ENCODE measurements at places on chromosomes 5 and 9. TPM values are rescaled to one million over a fixed set of nuclear protein-coding genes. Genes with fewer than 3 reads are reported as not detected.

DNA sequence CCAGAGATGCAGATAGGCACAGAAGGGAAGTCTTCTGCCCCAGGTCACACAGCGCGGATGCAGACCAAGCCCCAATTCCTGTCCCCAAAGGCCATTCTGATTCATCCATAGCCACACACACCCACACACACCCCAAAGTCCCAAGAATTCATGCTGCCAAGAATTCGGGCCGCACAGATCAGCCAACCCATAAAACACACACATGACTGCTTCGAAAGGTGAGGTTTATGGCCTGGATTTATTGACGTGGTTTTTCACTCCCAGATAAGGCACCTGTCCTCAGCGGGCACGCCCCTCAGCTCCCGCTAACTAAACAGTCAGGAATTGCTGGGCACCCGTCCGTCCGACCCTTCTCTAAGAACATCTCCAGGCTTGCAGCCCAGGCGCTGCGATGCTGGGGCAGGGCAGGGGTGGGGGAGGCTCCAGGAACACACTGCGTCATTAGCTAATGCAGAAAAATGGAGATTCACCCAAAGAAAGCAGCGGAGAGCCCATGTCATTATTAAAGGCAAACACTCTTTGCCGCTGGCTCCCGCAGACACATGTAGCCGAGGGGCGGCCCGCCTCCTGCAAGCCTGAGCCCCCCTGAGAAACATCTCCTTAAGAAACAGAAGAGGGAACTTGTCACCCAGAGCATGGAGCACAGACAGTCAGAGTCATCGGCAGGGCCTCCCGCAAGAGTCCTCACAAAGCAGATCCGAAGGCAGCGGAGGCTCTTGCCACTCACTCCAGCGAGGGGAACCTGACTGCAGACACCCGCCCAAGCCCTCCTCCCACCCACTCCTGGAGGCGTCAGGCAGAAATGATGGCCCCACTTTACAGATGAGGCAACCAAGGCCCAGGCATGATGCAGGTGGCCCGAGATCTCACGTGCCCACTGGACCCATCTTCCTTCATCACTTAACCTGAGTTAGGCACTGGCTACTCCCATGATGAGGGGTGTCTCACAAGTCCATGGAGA is 19.9 kb downstream of the VAV2 start:
- DNase-seq, result no peak

DNA sequence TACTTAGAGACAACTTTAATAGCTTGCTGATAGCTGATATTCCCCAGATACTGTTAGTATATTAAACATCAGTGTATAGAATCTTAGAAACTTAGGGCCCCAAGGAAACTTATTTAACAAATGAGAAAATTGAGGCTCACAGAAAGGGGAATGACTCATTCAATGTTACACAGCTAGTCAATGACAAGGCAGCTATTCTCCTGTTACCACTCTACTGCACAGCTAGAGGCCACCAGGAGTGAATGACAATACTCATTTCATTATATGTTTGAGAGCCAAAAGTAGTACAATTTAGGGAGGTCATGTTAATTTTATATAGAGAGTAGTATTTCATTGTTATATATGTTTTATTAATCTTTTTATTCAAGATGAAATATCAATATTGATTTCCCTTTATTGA is 33.2 kb upstream of the PCDHB1 start:
- no peak for DNase-seq

GRCh38 chr9:137771580-137771979 is 106.0 kb upstream of the CACNA1B start:
- no peak for DNase-seq

- DNase-seq, result no peak
Measured at GRCh38 chr5:84642795-84643194, 258.1 kb upstream of the EDIL3 start.

DNA sequence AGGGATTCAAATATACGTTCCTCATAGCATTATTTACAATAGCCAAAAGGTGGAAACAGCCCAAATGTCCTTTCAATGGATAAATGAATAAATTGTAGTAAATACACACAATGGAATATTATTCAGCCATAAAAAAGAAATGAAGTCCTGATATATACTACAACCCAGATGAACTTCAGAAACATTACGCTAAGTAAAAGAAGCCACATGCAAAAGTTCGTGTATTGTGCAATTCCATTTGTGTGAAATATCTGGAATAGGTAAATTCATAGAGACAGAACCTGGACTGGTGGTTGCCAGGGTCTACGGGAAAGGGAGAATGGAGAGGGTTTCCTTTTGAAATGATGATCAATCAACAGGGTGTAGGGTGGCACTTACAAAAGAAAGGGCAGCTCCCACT is 12.5 kb upstream of the ARSI start:
- no peak for DNase-seq

- no peak for DNase-seq
Measured at GRCh38 chr9:131812116-131812790, 72.4 kb upstream of the RAPGEF1 start.

The LRRC19 gene
- 0.21 TPM for polyA plus RNA-seq

DNA sequence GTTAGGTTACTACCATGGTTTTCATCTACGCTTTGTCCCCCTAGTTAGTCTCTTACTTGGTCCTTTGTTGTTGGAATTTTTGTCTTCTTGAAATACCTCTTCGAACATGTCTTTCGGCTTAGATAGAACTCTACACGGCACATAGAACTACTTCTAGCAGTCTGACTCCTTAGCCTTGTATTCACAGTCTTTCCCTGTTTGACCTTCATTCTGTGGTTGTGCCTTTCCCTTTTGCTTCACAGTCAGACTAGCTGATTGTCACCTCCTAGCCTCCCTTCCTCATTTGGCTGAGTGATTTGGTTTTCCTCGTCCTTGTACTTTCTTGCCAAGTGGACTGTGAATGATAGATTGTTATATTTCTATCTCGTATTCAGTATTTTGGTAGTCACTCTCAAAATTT is 10.7 kb downstream of the SMAD5 start:
- no peak for DNase-seq

The SEMA5A gene
- 12.9 TPM for polyA plus RNA-seq

- DNase-seq, result no peak
Measured at GRCh38 chr5:2196416-2196815, 313.7 kb upstream of the IRX4 start.

The HEMGN gene
- polyA plus RNA-seq, result not detected

The SPINK7 gene
- not detected for polyA plus RNA-seq

The PHF24 gene
- 0.95 TPM for polyA plus RNA-seq

The THBS4 gene
- 35.7 TPM for polyA plus RNA-seq

The MLLT3 gene
- 51.5 TPM for polyA plus RNA-seq

DNA sequence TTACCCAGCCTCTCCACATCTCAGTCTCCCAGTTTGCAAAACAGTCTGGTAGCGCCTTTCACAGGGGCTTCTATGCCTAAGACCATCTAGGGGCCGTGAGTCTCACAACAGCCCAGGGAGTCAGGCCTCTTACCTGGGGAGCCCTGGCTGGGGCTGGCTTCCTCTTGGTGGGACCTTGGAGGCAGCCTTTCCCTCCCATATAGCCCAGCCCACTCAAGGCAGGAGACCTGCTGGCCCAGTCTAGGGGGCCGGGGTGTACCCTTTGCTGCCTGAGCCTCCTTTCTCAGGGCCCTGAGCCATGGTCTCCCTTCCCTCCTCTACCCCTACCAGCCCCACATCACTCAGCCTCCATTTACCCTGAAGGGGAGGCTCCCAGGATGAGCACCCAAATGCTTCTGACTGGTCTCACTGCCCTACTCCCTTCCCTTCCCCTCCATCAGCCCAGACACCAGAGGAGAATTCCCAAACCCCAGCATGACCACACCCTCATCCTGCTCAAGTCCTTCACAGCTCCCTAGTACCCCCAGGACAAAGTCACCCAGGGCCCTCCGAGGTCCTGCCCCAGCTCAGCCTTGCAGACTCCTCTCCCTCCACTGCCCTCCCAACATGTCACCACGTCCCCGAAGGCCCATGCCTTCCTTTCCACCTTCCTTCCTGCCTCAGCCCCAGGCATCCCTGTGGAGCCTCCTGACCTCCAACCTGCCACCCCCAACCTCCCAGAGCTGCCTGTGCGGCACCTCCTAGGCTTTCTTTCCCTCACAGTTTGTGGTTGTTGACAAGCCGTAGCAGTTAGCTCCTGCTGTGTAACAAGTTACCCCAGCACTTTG is 55.3 kb downstream of the BARX1 start:
- DNase-seq, result no peak

The FOXD4L3 gene
- not detected for polyA plus RNA-seq

DNA sequence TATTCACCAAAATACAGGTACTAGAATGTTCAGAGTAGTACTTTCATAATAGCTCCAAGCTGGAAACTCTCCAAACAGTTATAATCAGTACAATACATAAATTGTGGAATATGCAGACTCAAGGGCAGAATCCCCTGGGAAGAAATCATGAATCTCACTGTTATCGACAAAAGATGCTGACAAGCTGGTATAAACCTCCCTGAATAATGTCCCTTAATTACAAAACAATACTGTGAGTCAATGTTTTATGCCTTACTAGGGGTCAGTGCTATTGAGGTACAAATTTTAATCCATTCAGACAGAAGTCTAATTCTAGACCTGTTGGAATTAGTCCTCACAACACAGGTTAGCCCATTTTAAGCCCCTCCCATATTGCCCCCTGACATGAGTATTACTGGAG is 532.3 kb downstream of the DTWD2 start:
- DNase-seq, result no peak

GRCh38 chr9:35871545-35871944 is 1.3 kb upstream of the OR13J1 start:
- no peak for DNase-seq

All from cardiac muscle cell (in vitro differentiated cells and primary cell).